ENCODE measurements at places on chromosomes 1 and 21. TPM values are rescaled to one million over a fixed set of nuclear protein-coding genes. Genes with fewer than 3 reads are reported as not detected.
A peak's percentile ranks its signal among the peaks of the same experiment; 100 is the strongest.

DNA sequence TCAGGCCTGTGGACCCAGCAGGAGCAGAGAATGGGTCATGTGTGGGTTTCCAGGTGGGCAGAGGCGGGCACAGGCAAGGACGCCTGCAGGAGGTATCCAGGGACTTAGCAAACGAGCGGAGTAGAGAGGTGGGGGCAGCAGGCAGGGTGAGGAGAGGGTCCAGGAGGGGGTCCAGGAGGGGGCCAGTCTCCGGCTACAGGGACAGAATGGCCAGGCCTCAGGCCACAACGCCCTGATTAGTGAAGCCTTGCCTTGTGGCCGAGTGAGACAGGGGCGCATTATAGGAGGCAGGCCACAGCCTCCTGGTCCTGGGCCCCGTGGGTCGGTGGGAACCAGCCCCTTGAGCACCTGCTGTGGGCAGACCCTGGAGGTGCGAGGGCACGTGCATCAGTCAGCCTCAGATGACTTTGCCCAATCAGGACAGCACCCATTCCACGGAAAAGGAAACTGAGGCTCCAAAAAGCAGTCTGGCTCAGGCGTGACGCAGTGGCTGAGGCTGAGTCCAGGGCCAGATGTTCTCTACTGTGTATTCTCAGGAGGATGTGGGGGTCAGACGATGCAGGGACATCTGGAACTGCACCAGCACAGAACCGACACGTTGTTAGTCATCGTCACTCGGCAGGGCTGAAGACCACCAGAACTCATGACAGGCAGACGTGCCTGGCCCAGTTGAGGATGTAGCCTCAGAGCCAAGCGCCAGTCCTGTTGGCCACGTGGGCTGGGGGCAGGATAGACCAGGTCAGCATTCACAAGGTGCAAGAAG is 113.7 kb downstream of the CRYAA start:
- DNase-seq, result no peak

- peak; percentile 88 for DNase-seq
Observed at GRCh38 chr1:34786521-34787325, 5.7 kb downstream of the GJB3 start.

DNA sequence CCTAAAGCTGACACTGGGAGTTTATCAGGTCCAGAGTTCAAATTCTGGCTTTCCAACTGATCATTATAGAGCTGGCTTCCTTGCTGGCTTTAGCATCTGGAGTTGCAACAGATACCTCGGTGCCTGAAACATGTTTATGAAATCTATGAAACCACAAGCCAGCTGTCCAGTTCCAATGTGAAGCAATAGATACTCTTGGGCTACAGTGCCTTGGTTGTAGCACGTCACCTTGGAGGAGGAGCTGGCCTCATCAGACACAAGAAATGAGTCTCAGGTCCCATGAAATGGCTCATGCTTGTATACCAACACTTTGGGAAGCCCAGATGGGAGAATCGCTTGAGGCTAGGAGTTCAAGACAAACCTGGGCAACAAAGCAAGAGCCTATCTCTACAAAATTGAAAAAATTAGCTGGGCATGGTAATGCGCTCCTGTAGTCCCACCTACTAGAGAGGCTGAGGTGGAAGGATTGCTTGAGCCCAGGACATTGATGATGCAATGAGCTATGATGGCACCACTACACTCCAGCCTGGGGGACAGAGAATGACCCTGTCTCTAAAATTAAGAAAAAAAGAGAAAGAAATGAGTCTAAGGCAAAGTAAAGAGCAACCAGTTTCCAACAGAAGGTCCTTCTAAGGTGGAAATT is 132.5 kb upstream of the ZNF648 start:
- DNase-seq, result no peak

DNA sequence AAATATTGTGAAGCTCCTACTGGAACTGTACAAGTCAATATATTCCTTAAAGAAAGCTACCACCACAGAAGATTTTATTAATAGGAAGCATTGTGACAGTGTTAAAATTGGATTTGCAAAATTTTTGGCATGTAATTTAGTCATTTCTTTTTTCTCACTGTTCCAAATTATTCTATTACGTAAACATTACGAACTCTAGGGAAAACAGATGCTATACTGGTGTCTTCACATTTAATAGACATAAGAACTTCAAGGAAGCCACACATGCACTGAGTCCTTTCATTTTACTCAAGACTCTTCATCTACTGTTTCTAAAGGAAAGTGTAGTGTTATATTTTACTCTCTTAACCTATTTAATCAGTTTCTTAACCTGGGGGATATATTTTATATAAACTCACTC is 135.4 kb downstream of the HMCN1 start:
- no peak for DNase-seq

DNA sequence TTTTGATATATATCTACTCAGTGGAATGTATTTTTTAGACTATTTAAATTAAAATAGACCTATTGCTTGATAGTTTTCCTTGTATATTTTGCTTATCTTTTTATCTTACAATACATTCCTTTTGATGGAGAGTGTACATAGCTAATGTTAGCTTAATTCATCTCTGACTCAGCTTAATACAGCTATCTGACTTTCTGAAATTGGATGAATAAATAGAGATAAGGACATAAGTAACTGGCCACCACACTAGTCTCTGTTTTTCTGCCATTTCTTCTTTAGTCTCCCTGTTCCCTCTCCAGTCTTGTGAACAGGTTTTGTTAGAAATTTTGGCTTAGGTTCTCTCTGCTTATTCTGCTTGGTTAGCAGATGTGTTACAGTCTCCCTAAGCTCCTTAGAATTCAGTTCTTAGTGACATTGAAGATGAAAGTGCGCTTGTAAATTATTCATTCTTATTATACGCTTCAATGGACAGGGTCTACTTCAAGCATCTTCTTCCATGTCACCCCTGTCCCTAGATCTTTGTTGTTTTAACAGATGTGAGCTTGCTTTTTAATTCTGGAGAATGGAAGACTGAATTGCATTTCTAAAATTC is 59.6 kb downstream of the XPR1 start:
- no peak for DNase-seq

DNA sequence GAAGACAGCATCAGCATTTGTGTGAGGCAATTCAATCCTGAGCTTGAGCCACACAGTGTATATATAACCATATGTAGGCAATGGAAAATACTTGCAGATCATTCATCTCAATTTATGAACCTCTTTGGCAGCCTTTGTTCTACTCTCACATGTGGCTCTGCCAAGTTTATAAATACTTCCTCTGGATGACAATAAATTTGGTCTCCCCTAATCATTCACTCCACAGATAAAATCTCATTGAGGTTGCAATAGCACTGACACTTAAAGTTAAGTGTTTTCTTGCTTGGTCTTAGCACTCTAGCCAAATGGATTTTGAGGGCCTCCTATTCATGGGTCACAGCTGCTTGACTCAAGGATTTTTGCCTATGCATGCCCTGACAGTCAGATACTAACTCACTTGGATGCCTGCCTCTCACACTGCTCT is 136.6 kb upstream of the VANGL1 start:
- DNase-seq, result no peak

GRCh38 chr1:40281853-40282252 is 23.8 kb downstream of the ZMPSTE24 start:
- DNase-seq, result no peak

- DNase-seq, result no peak
Observed at GRCh38 chr21:42836402-42836666, 43.0 kb downstream of the WDR4 start.

DNA sequence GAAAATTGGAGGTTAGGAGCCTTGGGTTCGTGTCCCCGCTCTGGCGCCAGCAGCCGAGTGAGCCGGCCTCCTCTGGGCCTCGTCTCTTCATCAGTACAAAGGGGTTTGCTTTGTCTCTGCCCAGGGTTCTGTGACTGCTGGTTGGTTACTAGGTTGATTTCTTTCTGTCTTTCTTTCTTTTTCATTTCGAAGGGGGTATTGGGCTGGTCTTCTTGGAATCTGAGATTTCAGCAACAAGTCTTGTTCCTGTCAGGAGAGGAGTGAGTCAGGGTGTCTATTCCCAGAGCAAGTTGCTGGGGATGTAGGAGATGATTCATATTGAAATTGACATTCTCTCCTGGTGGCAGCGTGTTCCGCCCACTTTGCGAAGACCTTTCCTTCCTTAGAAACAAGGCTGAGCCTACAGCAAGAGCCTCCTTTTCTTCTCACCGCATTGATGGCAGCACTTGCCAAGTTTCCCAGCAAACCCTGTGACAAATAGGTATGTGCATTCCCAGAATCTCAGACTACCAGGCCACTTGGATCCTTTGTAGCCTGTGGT is 79.2 kb downstream of the MAN1C1 start:
- no peak for DNase-seq

DNA sequence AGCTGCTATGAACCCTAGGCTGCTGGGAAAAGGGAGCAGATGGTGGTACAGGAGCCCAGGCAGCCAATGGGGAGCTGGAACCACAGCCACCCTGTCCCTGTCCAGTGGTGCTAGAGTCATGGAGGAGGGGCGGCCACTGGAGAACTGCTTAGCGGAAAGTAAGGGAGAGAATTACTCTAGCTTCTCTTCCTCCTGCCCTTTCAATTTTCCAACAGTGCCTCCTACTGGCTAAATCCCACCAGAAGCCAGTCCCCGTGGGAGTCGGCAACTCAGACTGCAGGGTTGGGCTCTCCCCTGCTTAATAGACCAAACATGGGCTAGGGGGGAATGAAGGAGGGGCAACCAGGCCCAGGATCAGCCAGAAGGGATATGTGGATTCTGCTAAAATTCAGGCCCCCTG is 154.5 kb downstream of the ACTL8 start:
- DNase-seq, result peak; percentile 39

DNA sequence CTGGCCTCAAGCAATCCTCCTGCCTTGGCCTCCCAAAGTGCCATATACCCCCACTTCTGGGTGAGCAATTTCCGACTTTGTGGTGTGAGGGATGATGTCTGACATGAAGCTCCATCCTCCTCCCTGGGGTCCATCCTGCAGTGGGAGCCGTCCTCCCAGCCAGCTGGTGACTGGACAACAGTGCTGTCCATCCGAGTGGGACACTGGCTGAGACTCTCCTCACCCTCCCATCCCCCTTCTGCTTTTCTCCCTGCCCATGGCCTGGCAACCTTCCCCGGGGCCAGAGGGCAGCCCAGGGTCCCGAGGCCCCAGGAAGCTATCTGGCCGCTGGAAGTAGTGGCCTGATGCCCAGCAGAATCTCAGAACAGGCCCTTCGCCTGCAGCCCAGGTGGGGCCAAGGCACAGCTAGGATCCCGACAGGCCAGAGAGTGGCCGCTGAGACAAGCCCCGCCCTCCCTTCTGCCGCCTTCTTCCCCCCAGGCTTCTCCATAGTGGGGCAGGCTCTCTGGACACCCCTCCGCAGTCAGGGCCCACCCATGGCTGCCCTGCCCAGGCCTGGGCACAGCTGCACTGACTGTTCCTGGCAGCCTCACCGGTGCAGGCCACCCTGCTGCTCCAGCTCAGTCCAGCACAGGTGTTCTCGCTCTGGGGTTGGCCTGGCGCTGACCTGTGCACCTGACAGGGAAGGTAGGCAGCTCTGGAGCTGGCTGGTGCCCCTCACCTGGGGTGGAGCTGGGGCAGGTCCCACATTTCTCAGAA is 8.4 kb upstream of the FAAP20 start:
- no peak for DNase-seq

Gene MYCL
- total RNA-seq, result 3.3 TPM

Gene ALG14
- 5.3 TPM for total RNA-seq

Gene EFNA1
- 13.1 TPM for total RNA-seq

Gene EDN2
- not detected for total RNA-seq
